ENCODE measurements at places on chromosomes 6 and 20.

GRCh38 chr20:63284544-63284949 lies 8.4 kb upstream of the COL20A1 start:
- no peak for DNase-seq

- DNase-seq = no peak
Measured at GRCh38 chr20:38728191-38728781, 4.0 kb downstream of the SLC32A1 start.

GRCh38 chr20:51338692-51339440 lies 203.7 kb downstream of the NFATC2 start:
- DNase-seq = peak; percentile 89

DNA sequence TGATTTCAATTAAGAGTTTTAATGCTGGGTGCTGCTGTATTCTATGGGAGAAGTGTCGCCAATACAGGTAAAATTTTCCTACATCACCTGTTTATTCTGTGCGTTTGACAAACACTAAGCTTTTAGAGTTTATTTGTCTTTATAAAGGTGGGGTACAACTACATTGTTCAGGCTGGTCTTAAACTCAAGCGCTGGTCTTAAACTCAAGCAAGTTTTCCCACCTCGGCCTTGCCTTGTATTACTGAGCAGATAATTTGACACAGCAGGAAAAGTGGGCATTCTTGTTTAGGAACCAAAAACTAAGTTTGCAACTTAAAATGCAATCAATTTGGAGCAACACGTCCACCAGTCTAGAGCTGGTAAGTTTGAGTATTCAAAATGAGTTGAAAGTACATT lies 112.9 kb upstream of the BTN3A2 start:
- no peak for DNase-seq

DNA sequence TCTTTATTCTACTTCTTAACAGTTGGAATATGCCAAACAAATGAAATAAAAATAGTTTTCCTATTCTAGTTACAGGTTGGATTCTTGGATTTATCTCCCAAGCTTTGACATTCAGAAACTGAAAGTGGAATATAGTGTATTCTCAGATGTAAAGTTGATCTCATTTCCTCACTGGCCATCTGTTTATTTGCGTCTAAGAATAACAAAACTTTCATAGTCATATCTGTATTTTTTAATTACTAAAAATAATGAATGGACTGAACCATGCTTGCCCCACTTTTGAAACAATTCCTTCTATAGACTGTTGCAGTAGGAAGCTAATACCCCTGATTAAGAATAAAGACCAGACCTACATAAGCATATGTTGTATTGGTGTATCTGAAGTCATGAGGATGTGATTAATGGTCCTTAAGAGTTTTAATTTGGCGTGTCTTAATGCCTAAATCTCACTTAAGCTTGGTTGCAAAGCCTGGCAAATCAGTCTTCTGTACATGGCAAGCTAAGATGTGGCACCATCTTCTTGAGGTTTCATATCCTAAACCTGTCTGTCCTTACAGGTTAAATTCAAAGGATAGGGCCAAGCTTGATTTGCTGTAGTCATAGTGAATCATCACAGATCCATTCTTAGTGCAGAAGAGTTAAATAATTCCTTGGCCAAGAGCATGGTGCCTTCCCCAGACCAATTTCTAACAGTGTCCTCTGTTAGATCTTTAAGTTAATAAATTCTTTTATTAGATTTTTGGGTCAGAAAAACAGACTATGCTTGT lies 58.9 kb downstream of the FOXO3 start:
- DNase-seq = peak; percentile 46

GRCh38 chr6:24936641-24937317 lies 1.0 kb upstream of the RIPOR2 start:
- DNase-seq = peak; percentile 52

GRCh38 chr20:34055290-34055689 lies 56.8 kb downstream of the EIF2S2 start:
- DNase-seq = no peak

GRCh38 chr20:24588725-24589340 lies 119.4 kb downstream of the SYNDIG1 start:
- DNase-seq = no peak

DNA sequence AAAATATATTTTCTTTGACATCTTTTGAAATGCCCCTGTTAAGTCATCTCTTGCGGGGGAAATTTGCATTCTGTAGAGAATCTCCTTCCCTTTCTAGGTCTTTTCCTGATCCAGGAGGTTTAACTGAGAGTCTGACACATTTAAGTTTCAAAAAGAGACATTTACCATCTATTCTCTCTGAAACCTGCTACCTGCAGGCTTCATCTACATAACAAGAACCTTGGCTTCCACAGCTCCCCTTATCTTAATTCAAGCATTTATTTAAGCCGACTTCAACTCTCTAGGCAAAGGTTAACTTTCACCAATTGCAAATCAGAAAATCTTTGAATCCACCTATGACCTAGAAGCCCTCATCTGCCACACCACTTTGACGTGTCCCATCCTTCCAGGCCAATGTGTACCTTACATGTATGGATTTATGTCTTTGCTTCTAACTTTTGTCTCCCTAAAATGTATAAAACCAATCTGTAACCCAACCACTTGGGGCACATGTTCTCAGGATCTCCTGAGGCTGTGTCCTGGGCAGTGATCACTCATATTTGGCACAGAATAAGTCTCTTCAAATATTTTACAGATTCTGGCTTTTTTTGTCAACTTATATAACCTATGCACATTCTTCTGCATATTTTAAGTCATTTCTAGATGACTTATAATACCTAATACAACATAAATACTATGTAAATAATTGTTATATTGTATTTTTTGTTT lies 666.7 kb downstream of the UTRN start:
- DNase-seq = no peak

GRCh38 chr6:87110636-87111035 lies 15.7 kb upstream of the CGA start:
- no peak for DNase-seq

- DNase-seq = no peak
Measured at GRCh38 chr20:37971561-37972127, 61.6 kb downstream of the TTI1 start.

- DNase-seq = no peak
Measured at GRCh38 chr6:39282774-39283173, 31.4 kb downstream of the KCNK17 start.

- DNase-seq = no peak
Measured at GRCh38 chr6:92362404-92362803, 1057.0 kb downstream of the EPHA7 start.

DNA sequence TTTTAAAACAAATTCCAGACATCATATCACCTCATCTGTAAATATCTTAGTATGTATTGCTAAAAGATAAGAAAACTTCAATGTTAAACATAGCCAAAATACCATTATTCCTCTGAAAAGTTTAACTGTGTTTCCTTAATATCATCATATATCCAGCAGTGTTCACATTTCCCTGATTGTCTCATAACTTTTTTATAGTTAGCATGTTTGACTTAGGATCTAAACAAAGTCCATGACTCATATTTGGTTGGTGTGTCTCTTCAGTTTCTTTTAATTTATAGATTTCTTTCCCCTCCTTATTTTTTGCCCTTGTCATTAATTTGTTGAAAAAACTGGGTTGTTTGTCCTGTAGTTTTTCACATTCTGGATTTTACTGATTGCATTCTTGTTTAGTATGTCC lies 163.0 kb downstream of the RPS12 start:
- no peak for DNase-seq

DNA sequence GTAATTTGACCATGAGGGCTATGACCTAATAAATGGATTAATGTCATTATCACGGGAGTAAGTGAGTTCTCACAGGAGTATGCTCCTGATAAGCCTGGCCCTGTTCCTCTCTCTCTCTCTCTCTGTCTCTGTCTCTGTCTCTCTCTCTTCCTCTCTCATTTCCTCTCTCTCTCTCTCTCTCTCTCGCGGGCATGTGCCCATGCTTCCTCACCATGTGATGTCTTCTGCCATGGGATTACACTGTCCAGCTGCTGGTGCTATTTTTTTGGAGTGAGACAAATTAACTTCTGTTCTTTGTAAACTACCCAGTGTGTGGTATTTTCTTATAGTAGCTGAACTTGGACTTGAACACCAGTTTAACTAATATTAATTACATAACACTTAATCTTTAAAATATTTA lies 374.3 kb upstream of the GJE1 start:
- no peak for DNase-seq

DNA sequence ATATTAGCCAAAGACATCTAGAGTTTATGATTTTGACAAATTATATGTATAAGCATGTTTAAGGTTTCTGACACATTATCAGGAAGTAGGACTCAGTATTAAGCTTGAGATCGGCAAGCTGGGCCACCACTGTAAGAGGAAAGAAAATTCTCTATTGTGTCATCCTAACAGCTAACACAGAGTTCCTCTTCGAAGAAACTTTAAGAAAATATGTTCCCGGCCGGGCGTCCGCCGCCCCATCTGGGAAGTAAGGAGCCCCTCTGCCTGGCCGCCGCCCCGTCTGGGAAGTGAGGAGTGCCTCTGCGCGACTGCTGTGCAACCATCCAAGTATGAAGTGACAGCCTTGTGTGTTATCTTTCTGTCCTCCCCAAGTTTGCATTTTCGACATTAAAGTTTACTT lies 23.0 kb downstream of the USP49 start:
- DNase-seq = no peak
